ENCODE measurements at places on chromosomes 3 and 15.

DNA sequence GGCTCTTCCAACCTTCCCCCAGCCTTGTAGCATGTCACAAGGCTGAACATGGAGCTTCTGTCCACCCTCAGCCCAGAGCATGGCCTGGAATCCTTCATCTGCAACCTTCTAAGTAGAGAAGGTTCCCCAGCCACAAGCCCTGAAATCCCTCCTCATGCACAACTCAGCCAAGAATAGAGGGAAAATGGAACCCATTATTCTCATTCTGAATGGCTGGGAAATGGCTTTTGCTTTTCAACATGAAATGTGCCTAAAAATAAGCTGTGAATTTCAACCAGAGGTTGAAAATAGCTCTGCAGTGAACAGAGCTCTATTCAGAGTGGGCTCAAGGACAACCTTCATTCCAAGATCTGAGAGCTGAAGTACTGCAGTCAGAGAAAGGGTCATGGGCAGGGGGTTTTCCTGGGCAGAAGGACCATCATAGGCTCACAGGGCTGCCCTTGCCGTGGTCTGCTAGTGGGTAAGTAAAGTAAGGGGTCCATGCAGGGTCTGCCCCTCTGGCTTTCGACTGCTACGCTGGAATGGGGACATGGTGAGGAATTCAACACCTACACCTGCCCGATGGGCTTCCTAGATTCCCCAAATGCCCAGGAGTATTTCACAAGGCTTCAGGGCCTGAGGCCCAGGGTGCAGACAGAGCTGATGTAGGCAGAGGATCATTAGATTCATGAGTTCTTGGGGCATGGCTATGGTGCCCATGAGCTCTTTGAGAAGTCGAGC lies 35.9 kb downstream of the POC1A start:
- DNase-seq, result no peak

DNA sequence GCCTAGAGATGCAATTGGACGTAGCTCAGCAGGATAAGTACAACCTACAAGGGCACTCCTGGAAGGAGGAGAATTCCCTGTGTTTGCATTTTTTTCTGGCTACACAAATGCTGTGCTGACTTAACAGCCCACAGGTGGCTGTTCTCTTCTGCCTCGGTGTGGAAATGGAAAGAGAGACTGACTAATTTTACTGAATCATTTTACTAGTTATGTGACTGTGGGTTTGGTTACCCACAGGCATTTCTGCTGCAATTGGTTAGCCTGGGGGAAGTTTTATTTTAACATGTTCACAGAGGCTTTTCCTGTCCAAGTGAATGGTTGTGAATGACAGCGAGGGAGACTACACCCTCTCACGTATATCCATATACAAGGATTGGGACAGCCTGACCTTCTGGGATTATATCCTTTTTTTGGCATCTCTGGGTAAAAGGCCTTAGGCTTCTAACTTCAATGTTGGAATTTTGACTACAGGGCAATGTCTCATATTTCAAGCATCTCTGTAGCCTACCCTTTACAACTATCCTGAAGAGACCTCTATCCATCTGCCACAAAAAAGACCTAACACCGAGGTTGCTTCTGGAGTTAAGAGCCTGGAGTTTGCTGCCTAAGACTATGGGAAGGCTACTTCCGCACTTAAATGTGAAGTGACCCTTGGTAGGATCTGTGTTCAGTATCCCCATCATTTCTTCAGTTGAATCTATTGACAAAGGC lies 67.2 kb upstream of the TP63 start:
- DNase-seq, result no peak

GRCh38 chr15:60087561-60087960 lies 83.5 kb downstream of the FOXB1 start:
- DNase-seq, result no peak

- no peak for DNase-seq
Observed at GRCh38 chr15:93980261-93980911, 251.0 kb upstream of the MCTP2 start.

- peak; percentile 98 for DNase-seq
Observed at GRCh38 chr3:188788621-188789081, 383.1 kb upstream of the TPRG1 start.

- DNase-seq, result no peak
Observed at GRCh38 chr3:13845806-13846205, 34.1 kb downstream of the WNT7A start.
